ENCODE measurements at places on chromosomes 1 and 21.
A peak's percentile ranks its signal among the peaks of the same experiment; 100 is the strongest.

- DNase-seq = peak; percentile 8
Measured at GRCh38 chr1:109521002-109521951, 11.8 kb upstream of the AMIGO1 start.

- no peak for DNase-seq
Measured at GRCh38 chr21:32544697-32545096, 40.6 kb downstream of the TCP10L start.

GRCh38 chr1:90557706-90558105 lies 159.4 kb downstream of the BARHL2 start:
- no peak for DNase-seq

DNA sequence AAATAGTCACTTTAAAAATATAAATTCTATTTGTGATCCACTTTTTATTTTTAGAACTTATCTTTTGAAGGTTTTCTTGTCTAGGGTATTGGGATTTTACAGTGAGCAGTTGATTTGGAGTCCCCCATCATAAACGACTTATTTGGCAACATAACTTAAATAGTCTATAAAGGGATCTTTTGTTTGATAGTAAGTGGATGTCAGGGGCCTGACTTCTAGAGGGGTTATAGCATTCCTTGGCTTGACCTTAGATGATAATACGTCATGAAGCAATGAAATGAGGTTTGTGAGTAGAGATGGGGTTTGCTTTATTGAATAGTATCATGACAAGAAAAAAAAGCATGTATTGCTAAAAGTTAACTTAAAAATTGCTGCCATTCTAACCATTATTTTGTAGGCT lies 17.8 kb downstream of the VPS45 start:
- DNase-seq = no peak

GRCh38 chr1:91545506-91546300 lies 45.1 kb downstream of the CDC7 start:
- no peak for DNase-seq

- peak; percentile 91 for DNase-seq
Measured at GRCh38 chr1:118949315-118949714, 38.8 kb downstream of the TBX15 start.

DNA sequence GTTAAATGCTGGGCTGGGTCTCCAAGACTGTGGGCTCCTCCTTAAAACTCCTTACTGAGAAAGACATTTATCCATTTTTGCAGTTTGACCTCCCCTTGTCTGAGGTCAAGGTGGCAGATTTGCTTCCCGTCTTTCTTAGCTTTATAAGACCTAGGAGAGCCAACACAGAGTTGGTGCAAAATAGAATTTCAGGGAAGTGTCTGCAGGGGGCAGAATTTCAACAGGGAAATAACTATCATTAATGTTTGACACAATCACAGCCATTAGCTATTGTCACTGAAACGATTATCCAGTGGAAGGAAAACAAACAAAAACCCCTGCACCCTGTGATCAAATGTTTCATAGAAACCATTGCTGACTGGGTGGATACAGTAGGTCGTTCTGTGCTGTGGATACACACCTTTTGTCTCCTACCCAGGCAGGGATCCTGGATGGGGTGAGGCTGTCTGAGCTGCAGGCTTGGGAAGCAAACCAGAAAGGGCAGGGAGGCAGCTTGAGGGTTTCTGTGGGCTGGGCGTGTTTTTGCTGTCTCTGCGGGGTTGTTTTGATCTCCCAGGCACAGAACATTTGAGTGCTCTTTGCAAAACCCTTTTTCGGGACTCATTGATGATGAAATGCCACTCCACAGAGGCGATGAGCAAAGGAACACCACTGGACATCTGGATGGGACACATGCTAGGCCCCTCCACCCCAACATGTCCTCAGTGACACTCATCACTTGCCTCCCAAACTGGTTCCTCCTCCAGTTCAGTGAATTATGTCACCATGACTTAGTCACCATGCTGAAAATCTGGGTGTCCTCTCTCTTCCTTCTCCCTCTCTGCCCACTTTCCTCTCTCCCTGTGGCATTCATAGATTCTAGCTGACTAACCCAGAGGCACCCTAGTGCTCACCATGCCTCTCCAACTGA lies 94.2 kb upstream of the SERBP1 start:
- DNase-seq = peak; percentile 53

GRCh38 chr1:41474490-41475271 lies 9.8 kb downstream of the EDN2 start:
- DNase-seq = no peak

- peak; percentile 74 for DNase-seq
Measured at GRCh38 chr1:23576338-23577055, 17.2 kb upstream of the ID3 start.

- DNase-seq = no peak
Measured at GRCh38 chr1:15718199-15718601, 17.9 kb upstream of the SLC25A34 start.

- DNase-seq = no peak
Measured at GRCh38 chr1:153679337-153680119, 1.0 kb downstream of the NPR1 start.

DNA sequence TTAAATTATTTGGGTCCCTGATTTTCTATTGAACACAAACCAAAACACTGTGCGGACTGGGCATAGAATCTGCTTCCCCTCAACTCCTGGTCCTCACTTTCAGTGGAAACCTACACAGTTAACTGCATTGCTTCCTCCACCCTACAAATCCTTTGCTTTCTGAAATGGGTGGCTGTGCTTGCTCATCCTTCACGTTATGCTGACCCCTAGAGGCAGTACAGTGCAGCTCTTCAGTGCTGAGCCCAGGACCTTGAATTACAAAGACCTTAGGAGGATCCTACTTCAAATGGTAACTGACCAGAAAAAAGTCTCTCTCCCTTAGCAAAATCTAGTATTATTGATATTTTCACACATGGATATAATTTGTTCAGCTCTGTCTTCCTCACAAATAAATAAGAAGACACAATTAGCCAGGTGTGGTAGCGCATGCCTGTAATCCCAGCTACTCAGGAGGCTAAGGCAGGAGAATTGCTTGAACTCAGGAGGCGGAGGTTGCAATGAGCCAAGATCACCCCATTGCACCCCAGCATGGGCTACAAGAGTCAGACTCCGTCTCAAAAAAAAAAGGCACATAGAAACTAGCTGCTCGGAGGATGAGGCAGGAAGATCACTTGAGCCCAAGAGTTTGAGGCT lies 63.4 kb upstream of the L1TD1 start:
- peak; percentile 55 for DNase-seq

DNA sequence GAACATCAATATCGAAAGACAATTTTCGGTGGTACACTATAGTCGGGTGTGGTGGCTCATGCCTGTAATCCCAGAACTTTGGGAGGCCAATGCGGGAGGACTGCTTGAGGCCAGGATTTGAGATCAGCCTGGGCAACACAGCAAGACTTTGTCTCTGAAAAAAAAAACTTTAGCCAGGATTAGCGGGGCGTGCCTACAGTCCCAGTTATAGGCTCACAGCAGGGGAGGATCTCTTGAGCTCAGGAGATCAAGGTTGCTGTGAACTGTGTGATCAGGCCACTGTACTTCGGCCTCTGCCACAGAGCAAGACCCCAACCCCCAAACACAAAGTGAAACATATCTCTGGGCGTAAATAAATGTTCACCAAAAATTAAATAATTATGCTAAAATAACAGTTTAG lies 1.6 kb downstream of the TADA1 start:
- no peak for DNase-seq

GRCh38 chr21:35476621-35477395 lies 427.7 kb upstream of the RUNX1 start:
- DNase-seq = peak; percentile 82

DNA sequence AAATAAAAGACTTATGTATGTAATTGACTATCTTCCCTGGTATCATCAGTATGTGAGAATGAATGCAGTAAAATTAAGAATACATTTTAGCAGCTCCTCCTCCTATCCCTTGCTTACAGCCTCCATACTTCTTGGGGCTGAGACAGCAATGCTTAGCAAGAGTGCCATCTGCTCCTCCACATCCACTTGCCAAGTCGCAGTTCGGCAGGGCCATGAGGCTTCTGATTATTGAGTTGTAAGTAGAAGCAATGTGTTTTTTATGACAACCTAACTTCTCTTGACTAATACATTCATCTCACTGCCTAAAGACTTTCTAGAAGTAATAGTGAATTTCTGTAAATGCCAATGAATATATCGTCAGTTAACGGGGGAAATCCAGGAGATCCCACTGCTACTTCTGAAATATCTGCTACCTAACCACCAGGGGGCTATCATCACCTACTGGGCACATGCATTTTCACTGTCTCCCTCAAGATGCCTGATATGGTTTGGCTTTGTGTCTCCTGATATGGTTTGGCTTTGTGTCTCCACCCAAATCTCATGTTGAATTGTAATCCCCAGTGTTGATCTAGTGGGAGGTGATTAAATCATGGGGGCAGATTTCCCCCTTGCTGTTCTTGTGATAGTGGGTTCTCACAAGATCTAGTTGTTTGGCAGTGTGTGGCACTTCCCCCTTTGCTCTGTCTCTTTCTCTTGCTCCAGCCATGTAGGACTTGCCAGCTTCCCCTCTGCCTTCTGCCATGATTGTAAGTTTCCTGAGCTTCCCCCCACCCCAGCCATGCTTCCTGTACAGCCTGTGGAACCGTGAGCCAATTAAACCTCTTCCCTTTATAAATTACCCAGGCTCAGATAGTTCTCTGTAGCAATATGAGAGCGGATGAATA lies 59.6 kb downstream of the EXTL2 start:
- DNase-seq = peak; percentile 22

DNA sequence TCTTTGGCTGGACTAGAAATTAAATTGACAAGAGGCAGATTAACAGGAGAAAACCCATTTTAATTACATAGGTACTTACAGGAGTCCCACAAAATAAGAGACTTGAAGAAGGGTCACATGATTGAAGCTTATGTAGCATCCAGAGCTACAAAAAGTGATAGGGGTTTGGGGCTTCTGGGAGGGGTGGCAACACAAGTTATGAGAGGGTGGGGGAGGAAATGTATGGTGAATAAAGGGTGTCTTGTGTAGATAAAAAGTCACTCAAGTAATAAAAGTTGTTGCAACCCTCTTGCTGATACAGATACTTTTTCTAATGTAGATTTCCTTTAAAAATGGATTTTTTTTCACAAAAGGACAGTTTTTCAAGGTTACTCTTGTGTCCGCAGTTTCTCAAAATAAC lies 24.0 kb downstream of the USP25 start:
- DNase-seq = no peak

DNA sequence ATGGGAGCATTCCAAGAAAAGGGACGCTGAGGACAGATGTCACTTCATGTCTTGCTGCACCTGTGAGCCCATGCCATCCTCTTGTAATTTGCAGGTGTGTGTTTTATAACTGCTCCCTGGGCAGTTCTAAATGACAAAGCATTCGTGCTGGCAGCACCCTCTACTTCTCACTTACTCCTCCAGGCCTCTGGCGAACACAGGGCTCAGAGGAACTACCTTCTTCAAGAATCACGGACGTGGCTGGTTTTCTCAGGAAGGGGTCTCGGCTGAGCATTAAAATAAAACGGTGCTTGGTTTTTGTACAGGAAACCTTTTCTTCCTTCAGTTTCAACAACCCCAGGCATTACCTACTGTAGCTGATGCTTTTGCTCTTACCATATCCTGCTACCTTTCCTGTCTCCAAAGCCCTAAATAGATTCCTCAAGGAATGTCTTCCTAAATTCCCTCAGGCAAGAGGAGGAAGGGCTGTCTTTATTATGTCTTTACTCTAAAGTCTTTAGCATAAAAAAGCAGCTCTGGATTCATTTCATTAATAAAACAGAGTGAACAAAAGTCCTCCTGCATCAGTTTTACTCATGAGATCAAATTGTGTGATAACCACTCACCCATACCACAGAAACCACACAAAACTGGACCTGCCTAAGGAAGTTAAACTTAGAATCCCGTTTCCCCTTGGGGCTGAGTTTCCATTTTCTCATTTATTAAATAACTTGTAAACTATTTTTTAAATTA lies 79.0 kb upstream of the MAP10 start:
- no peak for DNase-seq

- peak; percentile 30 for DNase-seq
Measured at GRCh38 chr1:199029401-199029800, 390.6 kb downstream of the PTPRC start.

- DNase-seq = no peak
Measured at GRCh38 chr1:207952617-207953542, 42.0 kb upstream of the CD34 start.

- peak; percentile 40 for DNase-seq
Measured at GRCh38 chr1:218718206-218718605, 373.1 kb downstream of the TGFB2 start.

- DNase-seq = no peak
Measured at GRCh38 chr1:27423709-27424108, 31.3 kb downstream of the GPR3 start.

GRCh38 chr1:207084232-207084631 lies 4.4 kb upstream of the C4BPB start:
- DNase-seq = peak; percentile 19

DNA sequence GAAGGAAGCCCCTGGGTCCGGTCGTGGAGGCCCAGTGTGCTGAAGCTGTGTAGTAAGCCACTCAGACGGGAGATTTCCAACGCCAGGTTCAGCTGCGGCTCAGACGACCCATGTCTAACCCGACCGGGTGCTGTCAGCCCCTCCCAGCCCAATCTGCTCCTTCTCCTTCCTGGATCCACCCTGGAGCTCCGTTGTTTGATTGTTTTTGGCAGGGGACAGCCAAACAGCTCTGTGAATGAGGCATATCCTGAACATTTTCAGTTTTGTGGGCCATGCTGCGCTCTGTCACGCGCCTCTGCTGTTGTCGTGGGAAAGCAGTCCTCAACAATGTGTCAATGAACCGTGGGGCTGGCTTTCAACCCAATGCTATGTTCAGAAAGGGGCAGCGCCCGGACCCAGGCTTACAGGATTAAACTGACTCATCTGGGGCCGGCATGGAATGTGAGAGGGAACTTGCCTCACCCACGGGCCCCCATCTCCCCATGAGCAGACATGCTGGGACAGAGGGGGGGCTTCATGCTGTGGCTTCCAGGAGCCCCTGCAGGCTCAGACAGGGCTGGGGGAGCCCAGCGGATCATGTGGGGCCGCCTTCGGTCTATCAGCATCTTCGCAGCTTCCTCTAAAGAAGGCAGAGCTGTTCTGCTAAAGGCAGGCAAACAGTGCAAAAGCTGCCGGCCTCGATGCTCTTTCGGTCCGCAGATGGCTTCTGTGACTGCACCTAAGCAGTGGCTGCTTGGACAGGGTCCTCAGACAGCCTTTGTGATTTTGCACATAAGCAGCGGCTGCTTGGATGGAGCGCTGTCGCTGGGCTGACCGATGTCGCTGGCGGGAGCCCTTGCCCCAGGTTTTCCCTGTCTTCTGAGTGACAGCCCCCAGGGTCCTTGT lies 101.7 kb downstream of the RIPK4 start:
- peak; percentile 96 for DNase-seq

GRCh38 chr21:17578162-17578561 lies 34.5 kb downstream of the BTG3 start:
- no peak for DNase-seq

GRCh38 chr1:27153549-27153886 lies 1.4 kb downstream of the SLC9A1 start:
- DNase-seq = peak; percentile 55

- DNase-seq = no peak
Measured at GRCh38 chr1:27779122-27779521, 6.1 kb downstream of the STX12 start.

Measured in fibroblast of skin of back (primary cell).